Activated CD4-positive, alpha-beta memory T cell treated with anti-CD3 and anti-CD28 coated beads for 36 hours (primary cell): ENCODE measurements at places on chromosomes 6 and 20.

- no peak for DNase-seq
Observed at GRCh38 chr20:53550280-53551187, 43.1 kb downstream of the ZNF217 start.

- DNase-seq, result no peak
Observed at GRCh38 chr20:41268917-41269652, 48.4 kb downstream of the ZHX3 start.

DNA sequence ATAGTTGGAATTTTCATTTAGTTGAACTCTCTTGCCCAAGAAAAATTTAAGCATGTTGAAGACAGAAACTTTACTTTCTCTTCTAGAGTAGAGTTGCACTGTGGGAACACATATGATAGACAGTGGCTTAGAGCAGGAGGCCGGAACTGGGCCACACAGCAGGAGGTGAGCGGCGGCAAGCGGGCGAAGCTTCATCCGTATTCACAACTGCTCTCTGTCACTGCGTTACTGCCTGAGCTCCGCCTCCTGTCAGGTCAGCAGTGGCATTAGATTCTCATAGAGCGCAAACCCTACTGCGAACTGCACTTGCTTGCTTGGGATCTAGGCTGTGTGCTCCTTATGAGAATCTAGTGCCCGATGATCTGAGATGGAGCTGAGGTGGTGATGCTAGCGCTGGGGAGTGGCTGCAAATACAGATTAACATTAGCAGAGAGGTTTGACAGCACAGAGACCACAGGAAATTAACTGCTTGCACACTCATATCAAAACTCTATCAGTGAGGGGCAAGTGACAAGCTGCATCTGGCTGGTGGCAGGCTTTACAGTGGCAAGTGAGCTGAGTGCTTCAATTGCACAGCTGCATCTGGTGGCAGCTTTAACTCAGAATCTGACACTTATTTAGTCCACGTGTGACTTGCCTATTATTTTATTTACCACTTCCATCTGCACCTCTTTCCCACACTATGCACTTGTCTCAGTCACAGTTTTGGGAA is 174.9 kb upstream of the C6orf118 start:
- DNase-seq, result no peak

DNA sequence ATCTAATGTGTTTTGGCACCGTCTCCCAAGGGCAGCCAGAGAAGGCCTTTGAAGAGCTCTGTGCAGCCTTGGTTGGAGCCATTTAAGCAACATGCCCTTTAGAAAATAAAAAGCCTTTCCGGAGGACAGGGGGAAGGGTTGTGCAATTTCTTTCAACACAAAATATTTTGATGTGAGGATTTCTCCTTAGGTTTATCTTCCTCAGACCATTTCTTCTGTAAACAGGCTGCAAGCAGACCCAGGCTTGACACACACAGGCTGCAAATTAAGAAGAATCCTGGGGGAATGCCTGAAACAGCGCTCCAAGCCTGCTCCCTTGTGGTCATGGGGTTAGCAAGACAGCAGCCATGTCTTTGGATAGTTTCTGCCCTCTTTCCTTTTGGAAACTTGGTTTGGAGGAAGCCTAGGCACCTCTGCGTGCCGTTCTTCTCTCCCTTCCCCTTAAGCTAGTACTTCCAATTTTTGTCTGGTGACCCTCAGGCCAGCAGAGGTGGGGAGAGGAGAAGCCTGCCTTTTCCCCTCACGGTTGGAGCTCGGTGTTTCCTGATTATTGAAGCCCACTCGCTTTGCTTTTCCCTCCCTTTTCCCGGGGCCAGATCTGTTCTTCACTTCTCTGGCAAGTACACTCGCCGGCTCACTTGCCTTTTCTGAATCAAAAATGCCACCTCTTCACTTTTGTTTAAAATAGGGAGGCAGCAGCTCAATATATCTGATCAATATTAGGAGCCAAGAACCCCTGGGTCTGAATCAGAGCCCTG is 39.6 kb upstream of the NOX3 start:
- DNase-seq, result no peak
